ENCODE measurements at places on chromosomes 3 and 15.

GRCh38 chr15:58182460-58183163 is 44.4 kb downstream of the AQP9 start:
- no peak for DNase-seq

GRCh38 chr3:14206548-14207177 is 28.0 kb downstream of the LSM3 start:
- no peak for DNase-seq

DNA sequence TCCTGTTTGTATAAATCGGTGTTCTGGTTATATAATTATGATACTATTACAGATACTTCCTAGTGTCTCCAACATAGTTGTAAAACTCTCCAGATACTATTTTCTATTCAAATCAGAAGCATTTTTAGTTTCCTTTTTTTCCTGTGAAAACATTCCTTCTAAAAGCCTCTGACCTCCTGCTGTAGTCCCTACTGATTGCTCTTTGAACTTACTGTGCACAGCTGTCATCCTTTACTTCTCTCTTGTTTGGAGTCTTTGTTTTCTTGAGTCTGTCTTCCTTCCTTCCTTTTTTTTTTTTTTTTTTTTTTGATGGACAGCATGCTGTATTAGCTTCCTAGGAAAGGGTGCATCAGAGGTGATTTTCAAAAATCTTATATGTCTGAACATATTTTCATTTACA is 28.9 kb downstream of the NR2C2 start:
- DNase-seq: no peak

DNA sequence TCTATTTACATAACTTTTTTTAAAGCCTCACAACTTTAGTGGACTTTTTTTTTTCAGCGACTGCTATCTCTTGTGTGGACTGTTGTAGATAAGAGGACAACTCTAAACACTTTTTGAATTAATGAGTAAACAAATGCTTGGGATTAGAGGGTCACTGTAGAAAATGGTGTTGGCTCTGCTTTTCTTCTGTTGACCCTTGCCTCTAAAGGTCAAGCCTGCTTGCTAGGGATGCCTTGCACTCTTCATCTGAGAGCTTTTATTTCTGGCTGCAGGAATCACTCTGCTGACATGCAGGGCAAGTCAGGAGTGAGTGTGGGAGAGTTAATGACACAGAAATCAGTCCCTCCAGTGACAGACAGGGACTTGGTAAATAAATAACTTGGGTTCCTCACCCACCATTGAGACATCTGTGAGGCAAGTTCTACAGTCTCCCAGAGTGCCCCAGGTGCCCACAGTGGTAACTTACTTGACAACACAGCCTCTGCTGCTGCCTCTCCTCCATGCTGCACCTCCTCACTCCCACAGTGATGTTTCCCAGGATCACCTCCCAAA is 390.1 kb downstream of the IL20RB start:
- DNase-seq: no peak

DNA sequence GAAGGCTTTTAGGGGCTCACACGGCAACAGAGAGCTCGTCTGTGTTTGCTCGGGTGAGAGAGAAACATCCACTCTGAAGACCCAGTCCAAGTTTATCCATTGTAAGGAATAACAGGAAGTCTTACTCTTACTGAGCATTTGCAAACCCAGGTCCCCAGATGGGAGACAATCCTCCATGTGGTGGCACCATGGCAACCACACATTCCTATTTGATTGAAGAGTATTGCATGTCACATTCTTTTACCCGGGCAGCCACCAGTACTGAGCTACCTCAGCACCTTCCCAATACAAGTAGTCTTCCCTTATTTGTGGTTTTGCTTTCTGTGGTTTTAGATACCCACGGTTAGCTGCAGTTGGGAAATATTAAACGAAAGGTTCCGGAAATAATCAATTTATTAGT is 302.9 kb upstream of the RASGRP1 start:
- DNase-seq: no peak

Measured in activated CD8-positive, alpha-beta memory T cell treated with anti-CD3 and anti-CD28 coated beads for 1 hour (primary cell).